ENCODE measurements at places on chromosomes 16 and 17.

DNA sequence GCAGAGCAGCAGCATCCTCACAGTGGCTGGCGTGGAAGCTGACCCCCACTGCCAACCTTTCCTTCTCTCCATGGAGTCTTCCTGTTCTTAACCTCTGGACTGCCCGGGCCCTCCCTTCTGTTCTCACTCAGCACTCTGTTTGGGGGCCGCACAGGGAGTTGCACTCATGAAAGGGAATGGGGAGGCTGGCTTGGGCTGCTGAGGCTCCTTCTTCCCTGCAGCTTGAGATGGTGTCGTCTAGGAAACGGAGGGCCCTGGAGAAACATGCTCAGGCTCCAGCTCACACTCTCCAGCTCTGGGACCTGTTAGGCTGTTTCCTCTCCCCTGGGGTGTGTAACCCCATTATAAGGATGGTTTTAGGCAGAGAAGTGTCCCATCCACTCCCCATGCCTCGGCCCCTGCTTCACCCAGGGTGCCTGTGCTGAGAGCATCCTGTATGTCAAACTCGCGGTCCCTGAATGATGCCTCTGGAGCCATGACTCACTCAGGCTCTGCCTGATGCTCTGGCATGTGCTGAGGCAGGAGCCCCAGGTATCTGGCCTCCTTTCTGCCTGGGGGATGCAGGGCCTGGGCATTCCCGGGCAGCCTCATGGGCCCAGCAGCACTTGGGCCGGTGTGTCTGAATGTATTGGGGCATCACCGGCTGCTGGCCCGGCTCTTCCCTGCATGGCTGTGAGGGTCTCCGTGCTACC lies 18.9 kb downstream of the TMEM94 start:
- DNase-seq = no peak

DNA sequence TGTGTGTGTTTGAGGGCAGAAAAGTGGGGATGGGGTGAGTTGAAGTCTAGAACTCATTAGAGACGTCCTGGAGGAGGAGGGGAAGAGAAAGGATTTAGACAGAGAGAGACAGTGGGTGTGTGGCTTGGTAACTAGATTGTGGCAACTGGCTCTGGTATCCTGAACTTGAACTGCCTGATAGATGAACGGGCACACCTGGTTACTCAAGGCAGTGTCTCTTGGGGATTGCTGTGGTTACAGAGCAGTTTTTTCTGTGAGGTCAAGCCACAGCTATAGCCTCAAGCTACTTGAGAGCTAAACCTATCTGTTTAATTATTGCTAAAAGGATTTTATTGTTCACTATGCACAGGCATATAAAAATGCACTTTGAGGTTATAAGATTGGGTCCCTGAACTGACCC lies 29.8 kb upstream of the MYH2 start:
- DNase-seq = no peak

GRCh38 chr16:72664056-72664508 lies 383.8 kb downstream of the ZFHX3 start:
- no peak for DNase-seq

DNA sequence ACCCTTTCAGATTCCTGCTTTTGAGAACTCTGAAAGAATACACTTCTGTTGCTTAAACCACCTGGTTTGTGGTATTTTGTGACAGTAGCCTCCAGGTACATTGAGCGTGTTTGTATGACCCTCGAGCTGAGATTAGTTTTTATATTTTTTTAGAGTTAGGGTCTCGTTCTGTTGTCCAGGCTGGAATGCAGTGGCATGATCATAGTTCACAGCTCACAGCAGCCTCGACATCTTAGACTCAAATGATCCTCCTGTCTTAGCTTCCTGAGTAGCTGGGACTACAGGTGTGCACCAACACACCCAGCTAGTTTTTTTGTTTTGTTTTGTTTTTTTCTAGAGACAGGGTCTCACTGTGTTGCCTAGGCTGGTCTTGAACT lies 4.5 kb upstream of the ITPRIPL2 start:
- no peak for DNase-seq

DNA sequence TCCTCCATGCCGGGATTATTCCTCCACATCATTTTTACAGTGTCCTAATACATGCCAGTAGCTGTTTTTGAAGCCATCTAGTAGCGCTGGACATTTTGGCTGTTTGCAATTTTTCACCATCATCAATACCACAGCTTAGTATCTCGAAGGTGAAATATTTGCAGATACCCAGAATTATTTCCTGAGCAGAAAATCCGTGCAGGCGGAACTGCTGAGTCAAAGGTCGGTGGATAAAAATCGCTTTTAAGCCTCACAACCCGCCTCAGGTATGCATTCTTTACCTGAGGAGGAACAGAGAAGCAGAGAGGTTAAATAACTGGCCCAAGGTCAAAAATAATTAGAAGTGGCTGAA lies 584 bp upstream of the TNRC6A start:
- DNase-seq = no peak

GRCh38 chr16:68227850-68228553 lies 7.9 kb downstream of the ESRP2 start:
- no peak for DNase-seq

GRCh38 chr16:794091-794822 lies 5.8 kb downstream of the CHTF18 start:
- no peak for DNase-seq

DNA sequence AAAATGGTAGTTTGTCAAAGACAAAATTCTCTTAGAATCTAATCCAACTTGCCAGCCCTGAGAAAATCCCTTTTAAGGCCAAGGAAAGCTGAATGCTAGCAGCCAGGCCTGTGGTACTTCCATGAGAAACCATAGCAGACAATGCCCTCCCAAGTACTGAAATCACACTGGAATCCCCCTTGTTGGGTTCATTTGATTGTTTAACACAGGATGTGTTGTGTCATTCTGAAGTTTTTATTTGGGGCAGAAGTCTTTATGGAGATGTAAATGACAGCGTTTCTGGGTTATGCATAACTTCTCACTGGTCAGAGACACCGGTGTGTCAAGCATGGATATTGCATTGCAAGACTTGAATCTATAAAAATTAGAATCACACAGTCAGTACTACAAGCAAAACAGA lies 6.0 kb upstream of the ARL2BP start:
- no peak for DNase-seq
